ENCODE measurements at places on chromosomes 1 and 21.

DNA sequence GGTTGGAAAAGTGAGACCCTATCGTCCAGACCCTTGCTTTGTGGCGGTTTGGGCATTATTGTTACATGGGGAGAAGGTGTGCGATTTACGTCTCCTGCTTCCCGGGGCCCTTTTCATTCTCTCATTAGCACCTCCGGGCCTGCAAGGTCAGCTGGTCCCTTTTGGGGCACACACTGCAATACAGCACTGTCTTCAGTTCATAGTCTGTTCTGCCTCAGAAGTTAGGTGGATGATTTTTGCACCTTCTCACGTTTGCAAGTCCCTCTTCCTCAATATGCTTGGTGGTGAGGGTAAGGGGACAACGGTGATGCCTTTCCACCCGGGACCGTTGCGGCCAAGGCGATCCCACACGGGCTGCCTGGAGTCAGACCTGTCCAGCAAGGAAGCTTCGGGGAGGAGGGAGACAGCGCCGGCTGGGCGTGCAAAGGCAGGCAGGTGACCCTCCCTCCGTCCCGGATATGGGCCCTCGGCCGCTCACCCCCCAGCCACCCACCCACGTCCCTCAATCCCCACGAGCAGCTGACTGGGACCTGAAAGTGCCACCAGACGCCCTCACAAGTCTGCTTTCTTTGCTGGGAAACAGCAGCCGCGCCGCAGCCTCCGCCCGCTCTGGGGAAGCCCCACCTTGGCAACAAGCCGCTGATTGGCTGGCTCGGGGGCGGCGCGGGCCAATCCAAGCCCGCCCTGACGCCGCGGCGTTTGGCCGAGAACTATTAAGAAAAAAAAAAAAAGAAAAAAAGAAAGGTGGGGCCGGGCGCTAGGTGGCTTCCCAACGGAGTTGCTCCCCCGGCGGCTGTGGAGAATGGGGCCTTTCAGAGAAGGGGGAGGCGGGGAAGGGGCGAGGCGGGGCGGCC lies 21.7 kb downstream of the BTG2 start:
- peak; percentile 97 for DNase-seq

- no peak for DNase-seq
These were observed 300.7 kb upstream of the SNX7 start for GRCh38 chr1:98360864-98361263.

DNA sequence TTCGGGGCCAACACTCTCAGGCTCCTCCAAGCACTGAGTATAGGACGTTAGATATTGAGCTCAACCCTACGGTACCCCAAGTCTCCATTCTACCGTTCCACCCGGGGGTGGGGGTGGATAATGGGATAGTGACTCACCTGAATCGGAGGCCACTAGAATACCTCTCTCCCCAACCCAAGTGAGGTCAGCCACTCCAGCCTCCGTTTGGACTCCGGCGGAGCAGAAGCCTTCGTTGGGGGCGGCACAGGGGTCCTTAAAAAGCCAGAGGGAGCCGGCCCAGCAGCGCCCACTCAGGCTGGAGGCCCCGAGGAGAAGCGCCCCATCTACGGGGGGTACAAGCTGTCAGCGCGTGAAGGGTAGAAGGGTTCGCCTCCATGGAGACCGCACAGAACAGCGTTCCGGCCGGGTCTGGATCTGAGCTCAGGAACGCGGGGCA lies 556 bp downstream of the WDR77 start:
- no peak for DNase-seq

DNA sequence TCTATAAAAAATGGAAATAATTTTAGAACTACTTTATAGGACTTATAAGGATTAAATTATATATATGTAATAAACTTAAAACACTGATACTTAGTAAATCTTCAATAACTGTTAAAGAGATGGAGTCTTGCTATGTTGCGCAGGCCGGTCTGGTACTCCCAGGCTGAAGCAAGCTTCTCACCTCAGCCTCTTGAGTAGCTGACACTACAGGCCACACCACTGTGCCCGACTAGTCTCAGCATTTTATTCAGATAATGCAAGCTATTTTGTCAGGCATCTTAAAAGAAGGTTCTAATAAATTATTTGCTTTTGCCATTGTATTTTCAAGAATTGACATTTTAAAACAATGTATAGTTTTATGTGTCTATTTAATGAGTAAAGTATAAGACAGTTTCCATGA lies 20.8 kb downstream of the CNST start:
- no peak for DNase-seq

DNA sequence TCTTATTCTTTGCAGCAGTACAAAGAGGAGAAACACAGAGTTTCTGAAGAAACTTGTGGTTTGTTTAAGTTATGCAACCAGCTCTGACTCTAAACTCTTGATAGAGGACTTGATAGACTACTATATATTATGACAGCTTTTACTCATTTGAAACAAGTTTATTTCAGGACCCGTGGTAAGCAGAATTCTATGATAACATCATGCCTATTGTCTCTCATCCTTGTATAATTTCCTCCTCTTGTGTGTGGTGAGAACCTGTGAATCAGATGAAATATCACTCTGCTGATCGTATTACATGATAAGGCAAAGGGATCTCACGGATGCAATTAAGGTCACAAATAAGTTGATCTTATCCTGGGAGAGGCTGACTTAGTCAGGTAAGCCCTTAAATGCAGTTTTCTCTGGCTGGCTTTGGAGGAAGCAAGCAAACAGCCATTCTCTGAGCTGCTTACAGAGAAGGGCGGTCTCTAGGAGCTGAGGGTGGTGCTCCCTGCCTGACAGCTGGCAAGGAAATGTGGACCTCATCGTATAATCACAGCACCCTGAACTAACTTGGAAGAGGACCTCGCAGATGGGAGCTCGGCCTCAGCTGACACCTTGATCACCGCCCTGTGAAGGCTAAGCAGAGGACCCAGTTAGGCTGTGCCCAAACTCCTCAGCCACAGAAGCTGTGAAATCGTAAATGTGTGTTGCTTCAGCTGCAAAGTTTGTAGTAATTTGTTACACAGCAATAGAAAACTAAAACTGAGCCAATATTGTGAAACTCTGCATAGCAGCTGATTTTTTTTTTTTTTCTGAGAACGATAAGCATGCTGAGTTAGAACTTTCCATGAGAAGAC lies 151.1 kb upstream of the DPT start:
- no peak for DNase-seq

DNA sequence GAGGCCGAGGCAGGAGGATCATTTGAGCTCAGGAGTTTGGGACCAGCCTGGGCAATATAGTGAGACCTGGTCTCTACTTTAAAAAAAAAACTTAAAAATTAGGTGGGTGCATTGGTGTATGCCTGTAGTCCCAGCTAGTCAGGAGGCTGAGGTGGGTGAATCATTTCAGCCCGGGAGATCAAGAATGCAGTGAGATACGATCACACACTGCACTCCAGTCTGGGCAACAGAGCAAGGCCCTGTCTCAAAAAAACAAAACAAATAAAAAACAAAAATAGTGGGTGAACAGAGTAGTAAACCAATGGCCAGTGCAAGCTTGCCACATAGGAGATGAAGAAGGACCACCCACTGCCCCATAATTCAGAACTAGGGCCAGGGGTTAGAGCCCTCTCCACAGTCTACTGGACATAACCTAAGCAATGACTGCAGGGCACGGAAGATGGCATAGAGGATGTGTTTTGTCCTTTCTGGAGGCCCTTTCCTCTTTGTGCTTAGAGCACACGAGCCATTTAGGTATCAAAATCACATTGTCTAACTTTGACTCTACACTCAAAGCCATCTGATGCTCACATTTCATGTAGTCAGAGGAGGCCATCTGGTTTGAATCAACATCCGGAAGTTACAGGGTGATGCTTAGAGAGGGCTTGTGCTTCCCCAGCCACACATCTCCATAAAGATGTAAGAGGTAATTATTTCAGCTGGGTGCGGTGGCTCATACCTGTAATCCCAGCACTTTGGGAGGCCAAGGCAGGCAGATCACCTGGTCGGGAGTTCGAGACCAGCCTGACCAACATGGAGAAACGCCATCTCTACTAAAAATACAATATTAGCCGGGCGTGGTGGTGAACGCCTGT lies 12.6 kb downstream of the CD2 start:
- DNase-seq = peak; percentile 81
